ENCODE measurements at places on chromosomes 2 and 18.

DNA sequence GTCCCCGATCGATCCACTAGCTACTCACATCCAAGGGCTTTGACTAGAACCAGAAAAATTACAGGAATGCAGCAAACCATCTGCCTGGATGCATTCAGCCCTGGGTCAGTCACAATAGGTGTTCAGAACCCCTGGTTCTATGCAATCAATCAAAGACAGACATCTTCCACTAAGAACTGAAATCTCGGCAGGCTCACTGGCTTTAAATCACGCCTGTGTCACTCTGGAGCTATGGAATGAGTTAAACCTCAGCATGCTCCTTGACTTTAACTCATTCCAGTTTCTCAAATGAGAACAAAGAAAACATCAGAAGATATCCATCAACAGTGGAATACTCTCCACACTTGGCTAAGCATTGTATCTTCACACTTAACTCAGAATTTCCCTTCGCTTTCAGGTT, 68.1 kb upstream of the SPTBN1 start:
- peak; percentile 36 for DNase-seq

DNA sequence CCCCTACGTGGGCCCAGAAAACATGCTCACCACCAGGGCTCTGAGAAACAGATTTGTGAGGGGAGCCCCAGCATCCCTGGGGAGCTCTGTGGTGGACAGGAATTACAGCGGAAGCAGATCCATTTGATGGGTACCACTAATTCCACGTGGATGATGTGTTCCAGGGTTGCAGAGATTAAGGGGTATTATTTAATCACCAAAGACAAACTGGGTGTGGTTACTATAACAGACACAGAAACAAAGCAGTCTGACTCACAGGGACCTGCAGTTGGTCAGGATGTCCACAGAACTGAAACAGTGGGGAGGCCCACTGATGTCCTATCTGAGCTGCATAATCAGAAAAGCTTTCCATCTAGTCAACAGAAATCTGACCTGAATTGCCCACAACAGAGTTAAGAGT, 65.8 kb downstream of the PSMG2 start:
- peak; percentile 41 for DNase-seq

DNA sequence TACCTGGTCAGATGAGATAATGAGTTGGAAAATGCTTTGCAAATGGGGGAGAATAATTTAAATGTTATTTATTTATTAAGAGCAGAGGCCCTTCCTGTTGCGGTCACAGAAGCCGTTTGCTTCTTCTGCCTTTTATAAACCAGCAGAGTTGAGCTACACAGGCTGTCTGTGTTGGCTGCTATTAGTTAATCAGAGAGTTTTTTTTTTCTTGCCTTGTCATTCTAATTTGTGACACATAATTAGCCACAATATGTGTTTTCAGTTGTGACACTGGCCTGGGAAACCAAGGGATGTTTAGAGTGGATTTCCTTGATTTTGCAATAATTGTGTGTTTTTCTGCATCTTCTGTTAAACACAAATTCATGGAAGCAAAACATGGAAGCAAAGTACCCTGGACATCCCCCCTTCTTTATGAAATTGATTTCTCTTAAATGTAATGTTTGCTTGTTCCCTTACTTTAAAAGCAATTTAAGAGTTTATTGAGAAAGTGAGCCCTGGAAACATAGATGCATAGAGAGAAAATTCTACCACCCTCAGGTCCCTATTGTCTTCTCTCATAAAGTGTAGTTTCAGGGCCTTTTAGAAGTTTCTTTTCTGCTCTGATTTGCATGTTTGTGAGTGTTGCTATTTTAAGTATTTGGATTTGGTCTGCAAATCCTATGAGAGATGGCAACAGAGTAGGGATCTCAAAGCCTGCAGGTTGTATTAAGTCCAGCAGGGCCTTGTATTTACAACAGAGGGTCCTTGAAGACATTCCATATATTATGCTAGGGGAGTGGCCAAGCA, 22.8 kb upstream of the IL37 start:
- no peak for DNase-seq

- DNase-seq: peak; percentile 42
Measured at GRCh38 chr2:164913640-164914350, 41.5 kb downstream of the SLC38A11 start.

All from fibroblast of skin of scalp (primary cell).